ENCODE measurements at places on chromosomes 3 and 15. TPM values are rescaled to one million over a fixed set of nuclear protein-coding genes. Genes with fewer than 3 reads are reported as not detected.
A peak's percentile ranks its signal among the peaks of the same experiment; 100 is the strongest.

DNA sequence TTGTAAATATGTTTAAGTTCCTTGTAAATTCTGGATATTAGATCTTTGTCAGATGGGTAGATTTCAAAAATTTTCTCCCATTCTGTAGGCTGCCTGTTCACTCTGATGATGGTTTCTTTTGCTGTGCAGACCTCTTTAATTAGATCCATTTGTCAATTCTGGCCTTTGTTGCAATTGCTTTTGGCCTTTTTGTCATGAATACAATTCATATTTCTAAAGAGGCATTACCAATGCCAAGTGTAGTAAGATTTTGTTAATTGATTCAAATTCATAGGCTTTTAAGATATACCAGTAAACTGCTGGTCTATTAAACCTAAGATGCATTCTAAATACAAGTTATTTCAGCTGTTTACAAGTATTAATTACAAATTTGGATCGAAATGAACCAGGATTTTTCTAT lies 31.0 kb downstream of the PIK3R4 start:
- no peak overlapping the region for H3K4me3 ChIP-seq
- peaks cover 12% of the 10 kb centered on the region for H3K36me3 ChIP-seq
- H3K27me3 ChIP-seq = no peaks in the 10 kb centered on the region
- no peaks in the 10 kb centered on the region for H3K4me1 ChIP-seq
- no peak for DNase-seq
- H3K27ac ChIP-seq = no peak overlapping the region

DNA sequence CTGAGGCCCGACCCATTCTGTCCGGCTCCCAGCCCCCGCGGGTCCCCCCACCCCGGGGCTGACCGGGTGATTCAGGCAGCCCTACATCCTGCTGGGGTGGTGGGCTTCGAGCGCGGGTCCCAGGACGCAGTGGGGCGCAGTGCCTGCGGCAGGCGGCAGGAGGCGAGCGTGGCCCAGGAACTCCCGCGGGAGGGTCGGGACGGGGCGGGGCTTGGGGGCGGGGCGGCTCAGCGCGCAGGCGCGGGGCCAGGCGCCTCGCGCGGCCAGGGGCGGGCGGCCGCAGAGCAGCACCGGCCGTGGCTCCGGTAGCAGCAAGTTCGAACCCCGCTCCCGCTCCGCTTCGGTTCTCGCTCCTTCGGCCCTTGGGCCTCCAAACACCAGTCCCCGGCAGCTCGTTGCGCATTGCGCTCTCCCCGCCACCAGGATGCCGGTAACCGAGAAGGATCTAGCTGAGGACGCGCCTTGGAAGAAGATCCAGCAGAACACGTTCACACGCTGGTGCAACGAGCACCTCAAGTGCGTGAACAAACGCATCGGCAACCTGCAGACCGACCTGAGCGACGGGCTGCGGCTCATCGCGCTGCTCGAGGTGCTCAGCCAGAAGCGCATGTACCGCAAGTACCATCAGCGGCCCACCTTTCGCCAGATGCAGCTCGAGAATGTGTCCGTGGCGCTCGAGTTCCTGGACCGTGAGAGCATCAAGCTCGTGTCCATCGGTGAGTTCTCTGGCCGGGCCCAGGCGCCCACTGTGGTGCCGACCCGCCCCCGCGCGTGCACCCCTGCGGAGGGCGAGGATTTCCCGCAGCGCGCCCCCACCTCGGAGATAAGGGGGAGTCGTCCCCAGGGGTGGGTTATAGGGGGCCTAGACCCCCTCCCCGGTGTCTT lies at the start of gene FLNB:
FLNB (plus strand) TSS at position 282 of the 885 bp plus-strand sequence; CDS start at position 425, 143 bp downstream.
- no peaks in the 10 kb centered on the region for H3K36me3 ChIP-seq
- peaks cover 31% of the 10 kb centered on the region for H3K4me1 ChIP-seq
- H3K4me3 ChIP-seq = peak within 1 kb of the TSS; percentile 65
- H3K27ac ChIP-seq = peak within 1 kb of the TSS; percentile 51
- peak; percentile 74 for DNase-seq

DNA sequence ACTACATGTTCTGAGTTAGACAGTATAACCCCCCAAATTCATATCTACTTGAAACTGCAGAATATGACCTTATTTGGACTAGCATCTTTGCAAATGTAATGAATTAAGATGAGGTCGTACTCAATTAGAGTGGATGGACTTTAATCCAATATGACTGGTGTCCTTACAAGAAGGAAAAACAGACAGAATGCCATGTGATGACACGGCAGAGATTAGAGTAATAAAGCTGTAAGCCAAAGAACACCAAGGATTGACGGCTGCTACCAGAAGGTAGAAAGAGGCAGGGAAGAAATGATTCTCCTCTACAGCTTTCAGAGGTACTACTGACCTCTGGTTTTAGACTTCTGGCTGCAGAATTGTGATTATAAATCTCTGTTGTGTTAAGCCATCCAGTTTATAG lies 30.3 kb downstream of the GALK2 start:
- H3K4me1 ChIP-seq = no peaks in the 10 kb centered on the region
- H3K27ac ChIP-seq = no peak overlapping the region
- H3K27me3 ChIP-seq = no peaks in the 10 kb centered on the region
- DNase-seq = no peak
- no peaks in the 10 kb centered on the region for H3K36me3 ChIP-seq
- no peak overlapping the region for H3K4me3 ChIP-seq

C2CD4B gene
- total RNA-seq = not detected

GOLGA8H gene
- not detected for total RNA-seq

DNA sequence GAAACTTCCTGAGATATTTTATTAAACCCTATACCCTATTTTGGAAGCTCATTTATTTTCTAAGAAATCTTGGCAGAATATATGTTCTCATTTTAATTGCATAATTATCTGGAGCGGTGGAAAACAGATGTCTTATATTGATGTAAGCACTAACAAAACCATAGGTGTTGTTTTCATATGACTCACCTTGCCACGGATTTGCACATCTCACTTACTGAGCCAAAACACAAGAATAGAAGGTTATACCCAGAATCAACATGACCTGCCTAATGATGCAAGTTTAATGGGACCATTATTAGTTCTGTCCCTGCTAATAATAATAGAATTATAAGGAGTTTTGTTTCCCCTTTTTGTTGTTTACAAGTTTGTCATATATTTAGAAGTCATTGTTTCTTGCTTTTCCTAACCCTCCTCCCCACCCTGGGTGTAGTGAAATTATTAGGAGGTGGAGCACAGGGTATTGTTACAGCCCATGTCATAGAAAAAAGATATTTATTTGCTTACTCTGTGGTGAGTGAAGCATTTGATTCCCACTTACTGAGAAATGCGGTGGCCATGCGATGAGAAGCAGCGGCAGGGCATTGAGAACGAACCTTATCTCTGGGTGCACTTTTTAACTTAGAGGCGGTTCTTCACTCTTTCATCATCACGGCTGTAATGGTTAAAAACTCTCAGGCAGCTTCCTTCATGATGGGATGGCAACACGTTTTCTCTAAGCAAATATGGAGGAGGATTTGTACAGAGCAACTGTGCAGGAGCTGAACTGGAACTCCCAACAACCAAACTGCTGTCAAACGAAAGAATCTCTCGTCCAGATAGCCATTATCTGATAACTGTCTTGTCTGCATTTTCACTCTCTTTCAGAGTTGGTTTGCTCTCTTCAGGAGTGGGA lies 521 bp downstream of the IL5RA start:
- peaks cover 14% of the 10 kb centered on the region for H3K4me1 ChIP-seq
- no peak overlapping the region for H3K4me3 ChIP-seq
- H3K27ac ChIP-seq = peak overlapping the region; percentile 54
- no peaks in the 10 kb centered on the region for H3K27me3 ChIP-seq
- DNase-seq = no peak

NUSAP1 gene
- total RNA-seq = 4.2 TPM

- no peak for DNase-seq
- H3K27ac ChIP-seq = no peak overlapping the region
- no peaks in the 10 kb centered on the region for H3K27me3 ChIP-seq
- H3K36me3 ChIP-seq = no peaks in the 10 kb centered on the region
Observed at GRCh38 chr3:4574426-4574965, 81.3 kb downstream of the ITPR1 start.

GRCh38 chr15:44194323-44195150 lies 534 bp downstream of the FRMD5 start:
- H3K4me3 ChIP-seq = no peak overlapping the region
- peaks cover 37% of the 10 kb centered on the region for H3K27me3 ChIP-seq
- peaks cover 16% of the 10 kb centered on the region for H3K4me1 ChIP-seq
- DNase-seq = peak; percentile 20
- H3K27ac ChIP-seq = no peak overlapping the region
- H3K36me3 ChIP-seq = no peaks in the 10 kb centered on the region

DNA sequence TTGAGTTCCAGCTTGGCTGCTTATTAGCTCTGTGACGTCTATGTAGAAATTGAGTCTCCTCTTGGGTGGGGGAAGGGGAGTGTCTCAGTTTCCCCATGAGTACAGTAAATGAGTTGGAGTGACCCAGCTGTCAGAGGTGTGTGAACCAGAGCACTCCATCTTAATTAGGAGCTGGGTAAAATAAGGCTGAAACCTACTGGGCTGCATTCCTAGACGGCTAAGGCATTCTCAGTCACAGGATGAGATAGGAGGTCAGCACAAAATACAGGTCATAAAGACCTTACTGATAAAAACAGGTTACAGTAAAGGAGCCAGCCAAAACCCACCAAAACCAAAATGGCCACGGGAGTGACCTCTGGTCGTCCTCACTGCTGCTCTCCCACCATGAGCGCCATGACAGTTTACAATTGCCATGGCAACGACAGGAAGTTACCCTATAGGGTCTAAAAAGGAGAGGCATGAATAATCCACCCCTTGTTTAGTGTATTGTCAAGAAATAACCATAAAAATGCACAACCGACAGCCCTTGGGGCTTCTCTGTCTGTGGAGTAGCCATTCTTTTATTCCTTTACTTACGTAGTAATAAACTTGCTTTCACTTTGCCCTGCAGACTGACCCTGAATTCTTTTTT lies 222.4 kb downstream of the CACNA2D3 start:
- no peaks in the 10 kb centered on the region for H3K27me3 ChIP-seq
- no peaks in the 10 kb centered on the region for H3K36me3 ChIP-seq
- DNase-seq = no peak
- no peak overlapping the region for H3K4me3 ChIP-seq

DNA sequence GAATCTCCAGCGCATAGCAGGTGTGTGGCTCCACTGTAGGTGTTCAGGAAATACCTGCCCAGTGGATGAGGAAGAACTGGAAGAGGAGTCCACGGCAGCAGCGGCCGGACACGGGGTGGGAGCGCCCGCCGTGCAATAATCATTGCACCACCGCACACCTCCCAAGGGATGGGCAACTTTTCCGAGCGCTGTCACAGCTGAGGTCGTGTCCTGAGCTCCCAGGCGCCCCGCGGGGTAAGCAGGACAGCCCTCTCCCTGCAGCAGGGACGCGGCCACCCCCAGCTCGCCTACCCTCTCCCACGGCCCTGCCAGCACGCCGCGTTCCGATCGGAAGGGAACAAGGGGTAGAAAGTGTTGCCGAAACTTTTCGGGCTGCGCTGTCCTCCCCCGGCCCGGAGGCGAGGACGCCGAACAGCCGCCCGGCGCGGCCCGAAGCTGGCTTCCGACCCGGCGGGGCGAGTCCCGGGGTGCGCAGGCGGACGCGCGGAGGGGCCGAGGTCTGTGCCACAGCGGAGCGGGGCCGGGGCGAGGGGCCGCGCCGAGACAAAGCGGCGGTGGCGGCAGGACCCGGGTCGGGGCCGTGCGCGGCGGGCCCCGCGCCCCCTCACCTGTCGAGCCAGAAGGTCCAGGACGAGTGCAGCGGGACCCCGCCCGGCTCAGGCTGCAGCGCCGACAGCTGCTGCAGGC lies 475 bp downstream of the EIF4E3 start:
- peak overlapping the region; percentile 71 for H3K27ac ChIP-seq
- no peaks in the 10 kb centered on the region for H3K27me3 ChIP-seq
- peaks cover 80% of the 10 kb centered on the region for H3K4me1 ChIP-seq
- H3K4me3 ChIP-seq = peak overlapping the region; percentile 95
- peak; percentile 31 for DNase-seq

FMN1 gene
- 0.84 TPM for total RNA-seq

MTFMT gene
- 18.3 TPM for total RNA-seq

GOLGA8B gene
- total RNA-seq = 340 TPM

DNA sequence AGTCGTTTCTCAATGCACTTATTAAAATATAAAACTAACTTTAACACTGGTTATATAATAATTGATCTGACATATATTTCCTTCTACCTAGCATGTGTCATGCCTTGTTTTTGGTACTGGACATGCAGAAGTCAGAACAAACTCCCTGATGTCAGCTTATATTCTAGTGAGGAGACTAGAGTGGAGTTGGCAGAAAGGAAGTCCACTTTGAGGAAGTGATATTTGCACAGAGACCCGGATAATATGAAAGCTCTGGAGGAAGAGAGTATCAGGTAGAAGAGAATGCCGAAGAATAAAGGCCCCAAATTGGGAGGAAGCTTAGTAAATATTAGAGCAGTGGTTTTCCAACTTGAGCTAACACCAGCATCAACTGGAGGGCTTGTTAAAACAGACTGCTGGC lies 24.6 kb upstream of the ZNF280D start:
- H3K27ac ChIP-seq = no peak overlapping the region
- no peaks in the 10 kb centered on the region for H3K4me1 ChIP-seq
- H3K36me3 ChIP-seq = no peaks in the 10 kb centered on the region
- no peak for DNase-seq

GRCh38 chr3:48425281-48425812 lies 4.5 kb downstream of the PLXNB1 start:
- no peaks in the 10 kb centered on the region for H3K36me3 ChIP-seq
- DNase-seq = no peak
- no peak overlapping the region for H3K4me3 ChIP-seq
- H3K27ac ChIP-seq = no peak overlapping the region

VIPR1 gene
- total RNA-seq = 93.6 TPM

- no peaks in the 10 kb centered on the region for H3K36me3 ChIP-seq
- DNase-seq = no peak
- no peak overlapping the region for H3K27ac ChIP-seq
- H3K27me3 ChIP-seq = no peaks in the 10 kb centered on the region
- H3K4me1 ChIP-seq = peaks cover 32% of the 10 kb centered on the region
Observed at GRCh38 chr15:70243686-70244540, 146.2 kb upstream of the TLE3 start.

- no peaks in the 10 kb centered on the region for H3K4me1 ChIP-seq
- H3K4me3 ChIP-seq = no peak overlapping the region
- H3K27me3 ChIP-seq = no peaks in the 10 kb centered on the region
Observed at GRCh38 chr15:88878720-88879184, 16.6 kb downstream of the HAPLN3 start.

DNA sequence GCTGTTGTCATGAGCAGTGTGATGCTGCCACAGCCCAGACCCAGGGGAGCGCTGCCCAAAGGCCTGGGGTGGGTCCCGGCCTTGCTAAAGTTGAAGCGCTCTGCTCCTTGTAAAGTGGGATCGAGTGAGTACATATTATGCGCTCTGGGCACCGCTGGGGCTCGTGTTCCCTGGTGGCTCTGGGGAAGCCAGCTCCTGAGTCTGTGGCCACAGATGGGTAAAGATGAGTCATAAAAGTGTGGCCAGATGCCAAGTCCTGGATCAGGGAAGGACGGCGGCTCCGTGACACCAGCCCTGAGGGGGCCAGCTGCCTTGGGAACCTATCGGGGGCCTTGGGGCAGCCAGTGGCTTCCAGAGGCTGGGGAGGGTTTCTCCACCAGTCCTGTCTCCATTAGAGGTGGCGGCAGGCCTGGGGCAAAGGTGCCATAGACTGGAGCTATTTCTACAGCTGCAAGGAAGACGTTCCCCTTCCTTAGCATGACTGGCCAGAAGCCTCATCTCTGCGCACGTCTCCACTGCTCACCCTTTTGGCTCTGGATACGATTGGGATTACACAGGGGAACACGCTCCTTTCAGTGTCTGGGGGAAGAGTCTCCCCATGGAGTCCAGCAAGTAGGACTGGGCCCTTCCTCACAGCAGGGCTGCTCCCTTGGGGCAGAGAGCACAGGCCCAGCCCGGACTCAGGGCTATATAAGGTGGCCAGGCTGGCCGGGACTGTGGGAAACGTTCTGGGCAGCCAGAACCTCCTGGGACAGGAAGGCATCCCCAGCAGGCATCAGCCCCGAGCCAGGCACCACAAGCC lies 1.2 kb upstream of the ITIH4 start:
- H3K36me3 ChIP-seq = no peaks in the 10 kb centered on the region
- H3K4me1 ChIP-seq = no peaks in the 10 kb centered on the region
- H3K27ac ChIP-seq = no peak overlapping the region
